COR-L47 (cell line): ENCODE measurements at places on chromosomes 11 and 22.

DNA sequence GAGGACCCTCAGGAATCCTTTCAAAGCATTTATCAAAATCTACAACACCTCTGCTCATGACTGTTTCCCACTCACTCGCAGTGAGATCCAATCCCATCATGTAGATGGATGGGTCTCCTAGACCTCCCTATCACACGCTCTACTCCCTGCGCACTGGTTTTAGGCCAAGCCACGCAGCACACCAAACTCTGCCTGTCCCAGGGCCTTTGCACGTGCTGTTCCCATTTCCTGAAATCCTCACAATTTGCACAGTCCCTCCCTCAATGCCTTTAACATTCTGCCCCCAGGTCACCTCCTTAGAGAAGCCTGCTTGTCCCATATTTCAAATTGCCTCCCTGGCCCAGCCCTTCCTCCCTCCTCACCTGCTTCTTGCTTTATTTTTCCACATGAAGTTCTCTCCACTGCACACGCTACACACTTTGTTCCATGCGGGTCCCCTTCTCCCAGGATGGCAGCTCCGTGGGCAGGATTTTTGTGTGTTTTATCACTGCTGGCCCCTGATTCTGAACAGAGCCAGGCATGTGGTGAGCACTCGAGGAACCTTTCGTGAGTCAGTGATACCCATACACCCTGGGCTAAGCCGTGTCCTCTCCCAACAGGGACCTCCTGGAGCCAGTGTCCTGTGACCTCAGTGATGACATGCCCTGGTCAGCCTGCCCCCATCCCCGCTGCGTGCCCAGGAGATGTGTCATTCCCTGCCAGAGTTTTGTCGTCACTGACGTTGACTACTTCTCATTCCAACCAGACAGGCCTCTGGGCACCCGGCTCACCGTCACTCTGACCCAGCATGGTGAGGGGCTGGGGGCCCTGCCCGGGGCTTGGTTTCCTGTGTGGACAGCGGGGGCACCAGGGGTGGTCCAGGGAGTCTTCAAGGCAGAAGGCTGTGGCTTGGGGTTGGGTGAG, 12.2 kb downstream of the CSF2RB start:
- no peak for DNase-seq

DNA sequence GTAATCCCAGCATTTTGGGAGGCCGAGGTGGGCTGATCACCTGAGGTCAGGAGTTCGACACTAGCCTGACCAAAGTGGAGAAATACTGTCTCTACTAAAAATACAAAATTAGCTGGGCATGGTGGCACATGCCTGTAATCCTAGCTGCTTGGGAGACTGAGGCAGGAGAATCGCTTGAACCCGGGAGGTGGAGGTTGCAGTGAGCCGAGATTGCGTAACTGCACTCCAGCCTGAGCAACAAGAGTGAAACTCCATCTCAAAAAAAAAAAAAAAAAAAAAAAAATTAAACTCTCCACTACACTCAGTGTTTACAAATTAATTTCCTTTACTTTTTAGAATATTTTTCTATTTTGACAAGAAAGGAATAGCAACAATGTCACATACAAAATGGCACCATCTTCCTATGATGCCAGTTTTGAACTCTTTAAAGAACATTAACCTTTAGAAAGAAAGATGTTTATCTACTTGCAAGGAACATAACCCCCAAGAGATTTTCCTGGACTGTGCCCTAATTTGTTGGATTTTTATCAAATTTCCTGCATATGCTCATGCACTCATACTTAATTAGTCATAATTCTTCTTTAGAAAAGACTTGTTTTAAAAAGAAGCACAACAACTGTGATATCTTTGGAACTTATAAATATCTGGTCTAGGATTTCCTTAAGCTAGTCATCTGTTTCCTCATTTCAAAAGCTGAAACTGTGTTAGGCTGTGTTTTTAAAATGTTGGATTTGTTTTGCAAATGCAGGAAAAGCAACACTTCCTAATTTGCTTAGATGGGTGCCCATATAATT, 22.6 kb upstream of the HIPK3 start:
- no peak for DNase-seq

DNA sequence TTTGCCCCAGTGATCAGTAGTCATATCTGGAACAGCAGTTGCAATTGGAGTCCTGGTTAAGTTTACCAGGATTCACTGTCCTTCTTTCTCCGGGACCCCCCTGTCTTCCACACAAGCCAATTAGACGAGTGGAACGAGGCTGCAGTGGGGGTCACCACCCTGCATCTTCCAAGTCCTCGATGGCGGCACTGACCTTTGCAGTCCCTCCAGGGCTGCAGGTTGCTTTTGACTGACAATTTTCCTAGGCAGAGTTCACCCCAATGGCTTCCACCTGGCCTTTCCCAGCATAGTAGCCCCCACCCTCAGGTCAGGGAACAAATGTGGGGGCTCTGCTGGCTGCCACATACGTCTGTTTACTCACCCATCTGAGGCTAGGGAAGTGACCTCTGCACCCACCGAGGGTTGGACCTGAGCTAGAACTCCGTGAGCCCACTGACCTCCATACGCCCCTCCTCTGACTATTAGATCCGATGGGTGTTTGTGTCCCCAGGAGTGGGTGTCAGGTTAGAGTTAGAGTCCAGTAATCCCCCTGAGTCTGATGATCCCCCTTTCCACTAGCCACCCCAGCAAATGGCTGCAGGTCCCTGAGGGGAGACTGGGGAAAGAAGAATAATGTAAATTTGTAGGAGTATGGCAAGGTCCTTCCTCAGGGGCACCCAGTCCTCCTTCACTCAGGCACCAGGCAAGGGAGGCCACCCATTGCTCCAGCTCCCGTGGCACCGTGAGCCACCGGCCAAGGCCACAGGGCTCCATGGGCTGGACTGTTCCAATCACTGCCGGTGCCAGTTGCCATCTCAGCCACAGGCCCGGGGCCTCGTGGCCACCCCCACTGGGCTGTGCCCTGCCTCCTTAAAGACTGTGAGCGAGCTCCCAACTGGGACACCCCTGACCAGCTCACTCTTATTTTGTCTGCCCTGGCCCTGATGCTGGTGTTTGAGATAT, 5.5 kb downstream of the C11orf21 start:
- DNase-seq = no peak

- peak; percentile 73 for DNase-seq
These were observed 23.4 kb upstream of the MPPED1 start for GRCh38 chr22:43388420-43388851.

DNA sequence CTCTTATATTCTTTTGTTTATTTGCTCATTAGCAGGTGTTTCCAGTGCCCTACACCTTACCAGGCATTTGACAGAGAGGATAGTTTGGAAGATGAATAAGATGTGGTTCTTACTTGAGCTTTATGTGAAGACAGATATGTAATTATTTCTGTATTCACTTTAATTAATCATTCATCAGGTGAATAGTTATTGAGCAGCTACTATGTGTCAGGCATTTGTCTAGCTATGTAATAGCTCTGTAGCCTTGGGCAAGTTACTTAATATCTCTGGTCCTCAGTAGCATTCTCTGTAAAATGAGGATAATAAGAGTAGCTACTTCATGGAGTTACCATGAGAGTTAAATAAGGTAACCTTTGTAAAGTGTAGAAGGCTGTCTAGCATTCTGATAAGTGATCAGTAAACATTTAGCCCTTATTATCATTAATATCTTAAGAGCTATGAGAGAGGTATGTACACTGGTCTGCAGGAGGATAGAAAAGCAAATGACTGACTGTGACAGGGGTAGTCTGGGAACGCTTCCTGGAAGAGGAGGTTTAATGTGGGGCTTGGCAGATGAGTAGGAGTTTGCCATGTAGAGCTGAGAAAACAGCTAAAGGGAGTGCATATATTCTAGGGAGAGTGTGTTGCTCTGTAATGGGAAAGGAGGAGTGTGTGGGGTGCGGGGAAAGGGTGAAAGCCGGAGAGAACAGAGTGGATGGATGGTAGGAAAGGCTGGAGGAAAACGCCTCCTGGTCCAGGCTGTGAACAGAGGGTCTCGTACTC, 56.1 kb downstream of the MICAL2 start:
- no peak for DNase-seq

- no peak for DNase-seq
These were observed 28.0 kb upstream of the MMP13 start for GRCh38 chr11:102983486-102983885.

DNA sequence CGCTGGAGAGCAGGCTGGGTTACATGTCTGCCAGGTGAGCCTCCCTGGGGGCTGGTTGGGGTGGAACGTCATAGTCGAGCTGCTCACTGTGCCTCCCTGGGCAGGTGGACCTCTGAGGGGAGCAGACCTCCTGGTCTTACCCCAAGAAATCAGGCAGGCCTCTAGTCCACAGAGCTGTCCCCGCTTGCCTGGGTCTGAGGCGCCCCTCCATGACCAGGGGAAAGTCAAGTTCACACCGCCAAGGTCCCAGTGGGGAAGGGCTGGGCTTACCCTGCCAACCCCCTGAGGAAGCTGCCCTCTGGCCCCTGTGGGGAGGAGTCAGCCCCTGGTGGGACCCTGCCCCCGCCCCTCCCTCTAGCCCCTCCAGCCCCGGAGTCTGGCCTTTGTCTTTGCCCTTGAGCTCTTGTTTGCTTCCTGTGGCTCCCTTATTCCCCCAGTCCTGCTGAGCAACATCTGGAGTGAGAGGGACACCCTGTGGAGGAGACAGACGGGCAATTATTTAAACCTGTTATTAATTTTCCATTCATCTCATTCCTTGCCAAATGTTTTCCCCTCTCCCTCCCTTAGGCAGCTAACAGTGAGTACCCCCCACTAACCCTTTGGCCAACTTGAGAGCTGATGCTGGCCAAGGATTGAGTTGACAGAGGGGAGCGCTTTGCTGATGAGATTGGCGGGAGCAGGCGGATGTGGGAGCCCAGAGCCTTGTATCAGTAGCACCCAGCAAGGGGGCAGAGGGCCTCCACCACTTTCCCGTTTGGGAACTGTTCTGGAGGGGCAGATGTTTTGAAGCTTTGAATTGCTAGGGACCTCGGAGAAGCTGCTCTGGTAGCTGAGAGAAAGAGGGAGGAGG, 83.4 kb downstream of the CEP164 start:
- peak; percentile 88 for DNase-seq
